ENCODE measurements at places on chromosomes 4 and X.

GRCh38 chr4:2898001-2898400 is 54.4 kb downstream of the ADD1 start:
- no peak for DNase-seq

- no peak for DNase-seq
Observed at GRCh38 chrX:110373310-110373709, 14.7 kb downstream of the RTL9 start.

GRCh38 chr4:177464026-177464425 is 21.8 kb upstream of the AGA start:
- no peak for DNase-seq

DNA sequence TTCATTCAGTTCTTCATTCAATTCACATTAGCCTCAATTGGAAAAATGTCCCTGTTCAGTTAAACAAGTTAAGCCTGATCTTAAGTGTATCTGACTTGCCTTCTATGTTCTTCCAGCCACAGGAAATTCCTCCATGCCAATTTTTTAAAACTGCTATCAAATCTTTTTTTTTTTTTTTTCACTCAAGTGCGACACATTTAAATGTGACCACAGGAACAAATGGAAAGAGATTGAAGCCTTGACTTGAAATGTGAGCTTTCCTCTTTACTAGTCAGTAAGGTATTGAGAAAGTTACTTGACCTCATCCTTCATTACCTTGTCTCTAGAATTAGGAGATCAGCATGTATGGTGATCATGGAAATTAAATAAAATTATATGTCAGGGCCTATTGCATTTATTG is 165.1 kb downstream of the SLIT2 start:
- DNase-seq: no peak

Data from right lung (tissue), 10 donors.